ENCODE measurements at places on chromosomes 7 and 10.

DNA sequence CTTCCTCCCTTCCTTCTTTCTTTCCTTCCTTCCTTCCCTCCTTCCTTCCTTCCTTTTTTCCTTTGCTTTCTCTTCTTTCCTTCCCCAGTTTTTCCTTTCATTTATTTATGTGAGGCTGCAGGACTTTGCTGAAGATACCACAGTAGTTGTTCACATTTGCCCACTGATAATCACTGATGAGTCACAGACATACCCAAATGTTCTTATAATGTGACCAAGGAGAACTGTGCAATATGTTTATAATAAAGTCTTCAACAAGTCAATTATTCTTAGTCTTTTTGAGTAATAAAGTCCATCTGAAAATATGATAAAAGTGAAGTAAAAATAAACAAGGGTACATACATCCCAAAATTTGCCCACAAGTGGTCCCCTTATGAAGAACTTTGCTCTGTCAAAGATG, 159.7 kb downstream of the GNAI1 start:
- no peak for DNase-seq

GRCh38 chr10:75717126-75717916, 285.9 kb downstream of the LRMDA start:
- DNase-seq = no peak

DNA sequence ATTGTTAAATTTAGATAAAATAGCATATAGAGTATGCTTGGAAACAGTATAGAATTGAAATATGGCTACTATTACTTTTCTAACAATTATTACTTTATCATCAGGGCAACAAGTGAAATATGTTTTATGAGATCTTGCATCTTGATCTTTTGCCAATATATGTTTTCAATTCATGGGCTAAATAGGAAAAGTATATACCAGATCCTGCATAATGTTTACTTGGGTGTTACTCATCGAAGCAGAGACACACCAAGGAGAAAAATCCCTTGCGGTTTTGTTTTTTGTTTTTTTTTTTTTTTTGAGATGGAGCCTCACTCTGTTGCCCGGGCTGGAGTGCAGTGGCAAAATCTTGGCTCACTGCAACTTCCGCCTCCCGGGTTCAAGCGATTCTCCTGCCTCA, 541.4 kb downstream of the SUGCT start:
- DNase-seq = no peak

GRCh38 chr7:78437118-78437517, 638.5 kb downstream of the PHTF2 start:
- DNase-seq = no peak

DNA sequence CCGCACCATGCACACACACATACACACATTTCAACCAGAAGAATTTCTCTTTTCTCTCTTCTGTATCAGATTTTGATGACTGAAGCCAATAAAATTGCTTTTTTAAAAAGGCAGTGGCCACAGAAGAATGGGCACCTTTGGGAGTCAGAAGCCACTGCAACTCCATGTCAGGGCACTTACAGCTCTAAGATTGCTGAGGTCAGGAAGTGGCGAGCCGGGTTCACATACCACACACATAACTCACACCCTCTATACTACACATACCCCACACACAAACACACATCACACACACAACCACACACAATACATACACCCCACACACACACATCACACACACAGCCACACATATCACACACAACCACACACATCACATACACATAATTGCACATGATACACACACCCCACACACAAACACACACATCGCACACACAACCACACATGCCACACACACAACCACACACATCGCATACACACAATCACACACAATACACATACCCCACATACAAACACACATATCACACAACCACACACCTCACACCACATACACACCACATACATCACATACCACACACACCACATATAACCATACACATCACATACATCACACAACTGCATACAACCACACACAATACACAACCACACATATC, 31.2 kb downstream of the GPRIN2 start:
- DNase-seq = no peak

GRCh38 chr10:2280713-2281300, 543.5 kb upstream of the ADARB2 start:
- no peak for DNase-seq

DNA sequence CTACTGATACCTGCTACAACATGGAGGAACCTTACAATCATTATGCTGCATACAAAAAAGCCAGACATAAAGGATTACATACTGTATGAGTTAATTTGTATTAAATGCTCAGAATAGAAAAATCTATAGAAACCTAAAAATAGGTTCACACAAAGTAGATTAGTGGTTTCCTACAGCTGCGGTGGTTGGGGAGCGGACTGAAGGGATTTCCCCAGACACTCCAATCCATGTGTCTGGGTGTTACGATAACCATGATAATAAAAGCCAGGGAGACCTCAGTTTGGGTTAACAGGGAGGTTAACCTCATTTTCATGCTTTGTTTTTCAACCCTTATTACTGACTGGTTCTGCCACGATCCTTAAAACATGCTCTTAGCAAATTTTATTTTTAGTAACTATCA, 355.9 kb downstream of the KCNMA1 start:
- DNase-seq = no peak

GRCh38 chr7:157372300-157373232, 35.8 kb downstream of the DNAJB6 start:
- no peak for DNase-seq

- DNase-seq = no peak
These were observed 11.9 kb downstream of the CHST3 start for GRCh38 chr10:71975871-71976725.

- DNase-seq = no peak
These were observed 162.3 kb downstream of the SKIDA1 start for GRCh38 chr10:21363092-21363730.

- no peak for DNase-seq
These were observed 345.9 kb downstream of the KIF20B start for GRCh38 chr10:90047243-90047729.

GRCh38 chr10:93917821-93918220, 24.0 kb downstream of the SLC35G1 start:
- no peak for DNase-seq

DNA sequence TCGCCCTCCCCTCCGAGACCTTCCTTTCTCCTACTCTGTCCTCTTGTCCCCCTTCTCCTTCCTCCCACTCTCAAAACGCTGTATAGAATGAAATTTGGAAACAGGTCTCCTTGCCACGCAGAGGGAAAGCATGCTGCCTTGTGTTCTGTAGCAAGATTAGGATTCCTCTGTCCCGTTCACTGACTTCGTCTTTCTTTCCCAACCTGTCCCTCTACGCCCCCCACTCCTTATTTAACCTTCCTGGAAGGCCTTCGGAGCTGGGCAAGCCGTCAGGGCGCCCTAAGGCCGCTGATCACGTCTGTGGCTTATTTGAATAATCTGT, 1.3 kb downstream of the HOXA9 start:
- no peak for DNase-seq

DNA sequence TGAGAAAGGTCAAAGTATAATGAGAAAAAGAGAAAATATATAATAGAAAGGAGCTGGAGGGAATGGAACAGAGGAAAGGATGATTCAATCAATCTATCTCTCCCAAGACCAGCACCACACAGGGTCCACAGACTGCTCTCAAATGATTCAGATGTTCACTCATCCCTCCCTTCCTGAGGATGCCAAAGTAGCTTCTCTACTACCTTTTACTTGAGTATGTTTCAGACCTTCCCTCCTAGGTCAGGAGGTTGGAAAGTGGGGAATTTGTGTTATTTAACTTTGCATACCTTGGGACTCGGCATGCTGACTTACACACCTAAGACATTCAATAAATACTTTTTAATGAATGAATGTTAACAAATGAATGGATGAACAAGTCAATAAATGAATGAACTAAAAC, 30.6 kb downstream of the CPVL start:
- DNase-seq = no peak

DNA sequence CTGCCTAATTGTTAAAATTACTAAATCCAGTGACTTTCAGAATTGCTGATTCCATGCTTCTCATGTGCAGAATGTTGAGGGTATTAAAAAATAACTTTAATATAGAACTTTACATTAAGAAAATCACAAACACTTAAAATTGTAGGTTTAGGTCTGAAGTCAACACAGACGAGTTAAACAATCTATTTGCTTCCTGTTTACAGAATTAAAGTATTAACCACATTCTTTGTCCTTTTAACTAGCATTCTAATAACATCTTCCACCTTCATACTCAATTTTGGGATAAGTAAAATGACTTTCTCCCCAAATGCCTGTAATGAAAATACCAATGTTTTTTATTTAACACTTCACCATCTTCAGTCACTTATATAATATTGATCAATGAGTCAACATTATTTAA, 2.2 kb downstream of the ITGB1 start:
- no peak for DNase-seq

GRCh38 chr10:90935581-90936275, 14.8 kb upstream of the ANKRD1 start:
- no peak for DNase-seq

DNA sequence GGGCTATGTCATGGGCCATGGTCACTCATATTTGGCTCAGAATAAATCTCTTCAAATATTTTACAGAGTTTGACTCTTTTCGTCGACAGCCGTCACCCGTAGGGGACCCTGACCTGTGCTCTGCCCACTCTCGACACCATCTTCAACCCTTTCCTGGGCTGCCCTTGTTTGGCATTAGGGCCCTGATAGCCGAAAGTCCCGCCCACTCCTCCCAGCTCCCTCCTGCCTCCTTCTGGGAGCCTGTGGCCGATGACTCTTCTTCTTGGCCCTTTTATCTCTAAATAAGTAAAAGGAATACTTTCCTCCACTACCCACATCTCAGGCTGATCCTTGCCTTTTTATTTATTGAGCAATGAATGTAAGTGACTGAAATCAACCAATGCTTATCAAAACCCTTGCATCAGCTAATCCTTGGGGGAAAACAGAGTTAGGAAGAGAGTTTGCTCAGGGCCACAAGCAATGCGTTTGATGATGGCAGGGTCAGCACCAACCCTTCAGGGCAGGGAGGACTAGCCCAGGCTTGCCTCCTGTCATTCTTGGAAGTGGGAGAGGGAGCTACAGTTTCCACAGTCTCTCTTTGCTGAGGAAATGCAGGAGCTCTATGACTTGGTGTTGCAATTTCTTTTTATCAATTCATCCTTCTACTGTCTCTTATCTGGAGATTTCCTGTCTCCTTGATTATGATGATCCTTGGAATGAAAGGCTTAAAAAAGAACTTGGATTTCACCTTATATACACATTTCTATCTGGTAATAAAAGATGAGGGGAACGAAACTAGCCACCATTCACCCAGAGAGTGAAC, 218.2 kb upstream of the PODXL start:
- no peak for DNase-seq

DNA sequence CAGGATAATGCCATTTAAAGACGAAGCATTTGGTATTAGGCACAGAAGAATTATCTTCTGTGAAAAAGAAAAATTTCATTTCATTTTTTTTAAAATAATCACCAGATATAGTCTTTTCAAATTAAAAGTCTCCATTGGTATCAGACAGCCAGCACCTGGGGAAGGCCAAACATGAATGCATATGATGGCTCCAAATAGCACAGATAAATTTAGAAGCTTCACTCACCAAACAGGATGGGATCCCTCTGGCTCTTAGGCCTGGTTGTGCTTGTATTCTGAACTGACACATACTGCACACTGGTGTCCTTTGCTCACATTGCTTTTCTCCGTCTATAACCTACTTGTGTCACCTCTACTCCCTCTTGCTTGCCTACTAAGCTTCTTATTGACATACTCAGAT, 169.5 kb upstream of the CHRM2 start:
- DNase-seq = no peak

GRCh38 chr10:61187601-61188000, 243.6 kb upstream of the RHOBTB1 start:
- no peak for DNase-seq

GRCh38 chr7:141641876-141642275, 60.1 kb downstream of the DENND11 start:
- DNase-seq = no peak

GRCh38 chr10:122342293-122343134, 32.0 kb upstream of the PLEKHA1 start:
- DNase-seq = peak; percentile 48

GRCh38 chr7:150949564-150949963, 28.6 kb downstream of the KCNH2 start:
- no peak for DNase-seq

DNA sequence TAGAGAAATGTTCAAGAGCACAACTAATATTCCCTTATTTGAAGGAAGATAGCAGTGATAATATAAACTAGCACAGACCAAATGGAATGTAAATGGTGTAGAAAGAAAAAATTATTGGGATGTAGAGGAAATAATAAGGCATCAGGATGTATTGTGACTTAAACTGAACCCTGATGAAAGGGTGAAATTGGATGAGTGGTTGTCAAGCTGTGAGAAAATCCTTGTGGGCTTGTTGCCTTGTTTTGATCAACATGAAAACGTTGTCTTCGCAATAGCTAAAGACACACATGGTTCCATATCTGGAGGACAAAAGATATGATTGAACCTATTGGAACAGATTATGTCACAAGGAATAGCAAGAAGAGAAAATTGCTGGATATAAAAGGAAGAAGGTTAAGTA, 40.3 kb upstream of the CNTNAP2 start:
- DNase-seq = no peak

GRCh38 chr10:15856328-15857015, 3.8 kb downstream of the MINDY3 start:
- no peak for DNase-seq

- no peak for DNase-seq
These were observed 30.6 kb downstream of the MYL10 start for GRCh38 chr7:101598422-101598985.

- DNase-seq = no peak
These were observed 36.5 kb downstream of the C10orf71 start for GRCh38 chr10:49335364-49335972.

DNA sequence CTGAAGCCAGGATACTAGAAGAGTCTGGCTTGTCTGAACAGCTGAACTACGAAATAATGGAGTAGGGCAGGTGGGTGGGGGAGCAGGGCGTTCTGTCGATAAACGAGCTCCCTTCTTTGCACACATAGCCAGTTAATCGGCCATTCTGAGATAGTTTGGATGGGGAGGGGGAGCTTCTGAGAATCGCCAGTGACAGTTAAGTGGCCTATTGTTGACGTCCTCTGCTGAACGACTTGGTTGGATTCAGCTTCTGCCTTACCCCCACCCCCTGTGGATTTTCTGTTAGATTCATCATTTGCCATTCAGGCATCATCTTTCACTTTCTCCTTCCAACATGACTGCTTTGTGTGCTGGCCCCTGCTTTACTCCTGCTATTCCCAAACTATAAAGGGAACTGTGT, 520 bp downstream of the CPA5 start:
- DNase-seq = no peak

DNA sequence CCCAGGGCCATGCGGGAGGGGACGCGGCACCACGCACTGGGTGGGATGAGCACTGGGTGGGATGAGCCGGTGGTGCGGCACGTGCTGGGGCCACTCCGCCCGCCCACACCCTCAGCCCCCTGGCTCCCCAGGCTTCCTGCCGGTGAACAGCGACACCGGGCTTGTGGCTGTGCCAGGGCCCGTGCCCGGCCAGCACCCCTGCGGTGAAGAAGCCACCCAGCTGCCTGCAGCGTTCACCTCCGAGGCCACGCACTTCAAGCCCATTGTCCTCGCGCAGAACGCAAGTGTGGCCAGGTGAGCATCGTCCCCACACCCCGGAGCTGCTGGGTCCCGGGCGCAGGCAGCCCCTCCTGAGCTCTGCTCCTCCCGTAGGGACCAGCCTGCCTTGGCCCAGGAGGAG, 31.8 kb upstream of the UTF1 start:
- no peak for DNase-seq

- no peak for DNase-seq
These were observed 53.7 kb upstream of the FAM3C start for GRCh38 chr7:121449735-121450240.

- no peak for DNase-seq
These were observed 2.4 kb downstream of the TCTN3 start for GRCh38 chr10:95691281-95691680.

- DNase-seq = no peak
These were observed 895 bp upstream of the ZNF804B start for GRCh38 chr7:88758381-88759229.
